ENCODE measurements at places on chromosomes 1 and 21.

GRCh38 chr1:94282143-94282711 is 44.8 kb upstream of the ARHGAP29 start:
- no peak for DNase-seq

GRCh38 chr1:184789884-184790283 is 35.2 kb upstream of the EDEM3 start:
- no peak for DNase-seq

DNA sequence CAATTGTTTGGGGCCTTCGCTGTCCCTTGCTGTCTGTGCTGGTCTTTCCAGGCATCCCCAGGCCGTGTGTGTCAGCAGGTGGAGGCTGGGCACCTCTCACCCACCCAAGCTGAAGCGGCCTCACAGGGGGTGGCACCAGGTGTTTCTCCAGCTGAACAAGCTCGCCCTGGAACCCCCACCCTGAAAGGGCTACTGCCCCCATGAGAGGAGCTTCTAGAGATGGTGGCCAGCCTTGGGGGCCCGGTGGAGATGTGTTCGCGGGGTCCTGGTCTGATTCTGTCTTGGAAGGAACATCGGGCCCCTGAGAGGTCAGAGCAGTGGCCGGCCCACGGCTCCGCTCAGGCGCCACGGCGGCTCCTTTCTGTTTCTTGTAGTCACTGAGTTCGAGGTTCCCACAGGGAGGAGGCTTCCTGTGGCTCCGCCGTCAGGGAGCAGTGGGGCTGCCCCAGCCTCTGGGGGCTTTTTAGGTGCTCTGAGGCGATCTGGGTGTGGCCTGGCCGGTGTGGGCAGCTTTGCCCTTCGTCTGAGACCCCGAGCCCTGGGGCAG is 46.9 kb downstream of the SKI start:
- DNase-seq: no peak

- DNase-seq: no peak
Observed at GRCh38 chr1:218546314-218546713, 201.2 kb downstream of the TGFB2 start.

GRCh38 chr1:24639881-24640280 is 3.2 kb upstream of the SRRM1 start:
- no peak for DNase-seq

GRCh38 chr1:10642403-10643080 is 153.9 kb downstream of the CASZ1 start:
- DNase-seq: no peak

GRCh38 chr1:205729945-205730610 is 19.9 kb downstream of the NUCKS1 start:
- DNase-seq: no peak

- no peak for DNase-seq
Observed at GRCh38 chr1:6035719-6036118, 10.0 kb upstream of the KCNAB2 start.

All from NCI-H1105 treated with DMSO at 0.1 percent for 48 hours (cell line).